Stimulated activated CD8-positive, alpha-beta memory T cell treated with anti-CD3 and anti-CD28 coated beads, Interleukin-7, amount 100 ng/mL, for 1 hour (primary cell): ENCODE measurements at places on chromosomes 6 and 20.

DNA sequence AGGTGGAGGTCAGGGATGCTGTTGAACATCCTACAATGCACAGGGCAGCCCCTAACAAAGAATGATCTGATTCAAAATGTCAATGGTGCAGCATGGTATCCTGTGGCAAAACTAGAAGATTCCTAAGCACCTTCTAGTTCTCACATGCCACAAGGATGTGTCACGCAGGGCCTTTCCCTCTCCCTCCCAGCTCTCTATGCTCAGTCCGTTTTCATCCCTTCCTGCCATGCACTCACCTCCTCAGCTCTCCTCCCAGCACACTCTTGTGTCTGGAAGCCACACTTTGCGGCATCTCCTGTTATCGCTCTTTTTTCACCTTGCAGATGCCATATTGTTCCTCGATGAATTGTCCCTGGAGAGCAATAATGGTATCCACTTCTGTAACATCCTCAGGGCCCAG is 263.4 kb downstream of the CDC5L start:
- DNase-seq: no peak

GRCh38 chr20:62058941-62059340 is 6.7 kb downstream of the TAF4 start:
- DNase-seq: no peak

DNA sequence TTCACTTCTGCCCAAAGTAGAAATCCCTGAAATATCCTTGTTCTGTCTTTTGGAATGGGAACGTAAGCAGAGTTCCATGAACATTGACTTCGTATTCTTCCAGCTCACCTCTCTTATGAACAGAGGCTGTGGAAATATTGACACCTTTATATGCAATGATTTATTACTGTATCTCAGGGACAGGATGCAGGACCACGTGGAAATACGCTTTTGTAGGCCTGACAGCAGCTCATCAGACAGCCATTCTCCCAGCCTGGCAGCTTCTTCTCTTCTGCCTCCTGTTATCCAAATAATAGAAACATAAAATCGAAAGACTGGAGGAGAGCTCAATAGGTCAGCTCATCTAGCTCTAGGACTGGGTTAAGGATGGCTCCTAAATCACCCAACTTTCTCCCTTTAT is 106.2 kb upstream of the DTNBP1 start:
- DNase-seq: no peak

- no peak for DNase-seq
These were observed 206.3 kb upstream of the RAB32 start for GRCh38 chr6:146337376-146337775.

- no peak for DNase-seq
These were observed 51.6 kb upstream of the FAM184A start for GRCh38 chr6:119129968-119130484.

DNA sequence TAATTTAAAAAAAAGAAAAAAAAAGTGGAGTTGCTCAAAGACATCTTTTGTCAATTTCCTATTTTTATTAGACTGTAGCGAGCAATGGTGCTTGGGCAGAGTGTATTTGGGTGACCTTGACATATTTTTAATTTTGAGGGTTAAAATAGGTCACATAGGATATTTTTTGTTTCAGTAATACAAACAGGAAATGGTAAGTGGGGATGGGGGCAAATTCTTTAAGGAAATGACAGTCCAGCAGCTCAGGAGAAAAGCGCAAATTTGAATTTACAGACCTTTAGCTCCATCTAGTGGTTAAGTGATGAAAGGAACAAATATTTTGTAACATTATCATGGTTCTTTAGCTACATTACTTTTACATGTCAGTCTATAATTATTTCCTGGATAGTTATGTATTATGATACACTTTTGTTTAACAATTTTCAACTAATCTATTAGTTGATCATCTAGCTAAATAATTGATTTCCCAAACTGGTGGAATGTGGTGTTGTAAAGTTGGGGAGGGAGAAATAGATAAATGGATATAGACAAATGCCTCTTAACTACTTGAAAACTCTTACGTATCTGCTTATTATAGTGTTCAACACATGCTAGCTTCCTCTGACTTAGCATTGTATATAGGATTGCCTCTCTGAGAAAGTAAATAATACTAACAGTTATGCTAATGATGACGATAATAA is 10.0 kb downstream of the CITED2 start:
- DNase-seq: no peak

DNA sequence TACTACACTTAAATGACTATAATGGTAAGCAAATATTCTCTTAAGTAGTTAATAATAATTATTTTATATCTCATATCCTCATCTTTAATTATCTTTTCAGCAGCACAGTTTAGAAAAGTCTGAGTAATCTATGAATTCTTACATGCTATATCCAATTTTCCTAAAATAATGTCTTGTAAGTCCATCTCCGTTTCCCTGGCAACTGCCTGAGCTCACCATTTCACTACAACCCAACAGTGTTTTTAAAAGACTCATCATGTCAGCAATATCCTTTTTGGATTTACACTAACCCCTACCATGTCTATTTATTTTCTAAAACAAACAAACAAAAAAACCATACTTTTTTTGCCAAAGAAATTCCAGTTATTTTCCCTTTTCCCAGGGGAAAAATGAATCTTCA is 859.6 kb downstream of the EYS start:
- no peak for DNase-seq

DNA sequence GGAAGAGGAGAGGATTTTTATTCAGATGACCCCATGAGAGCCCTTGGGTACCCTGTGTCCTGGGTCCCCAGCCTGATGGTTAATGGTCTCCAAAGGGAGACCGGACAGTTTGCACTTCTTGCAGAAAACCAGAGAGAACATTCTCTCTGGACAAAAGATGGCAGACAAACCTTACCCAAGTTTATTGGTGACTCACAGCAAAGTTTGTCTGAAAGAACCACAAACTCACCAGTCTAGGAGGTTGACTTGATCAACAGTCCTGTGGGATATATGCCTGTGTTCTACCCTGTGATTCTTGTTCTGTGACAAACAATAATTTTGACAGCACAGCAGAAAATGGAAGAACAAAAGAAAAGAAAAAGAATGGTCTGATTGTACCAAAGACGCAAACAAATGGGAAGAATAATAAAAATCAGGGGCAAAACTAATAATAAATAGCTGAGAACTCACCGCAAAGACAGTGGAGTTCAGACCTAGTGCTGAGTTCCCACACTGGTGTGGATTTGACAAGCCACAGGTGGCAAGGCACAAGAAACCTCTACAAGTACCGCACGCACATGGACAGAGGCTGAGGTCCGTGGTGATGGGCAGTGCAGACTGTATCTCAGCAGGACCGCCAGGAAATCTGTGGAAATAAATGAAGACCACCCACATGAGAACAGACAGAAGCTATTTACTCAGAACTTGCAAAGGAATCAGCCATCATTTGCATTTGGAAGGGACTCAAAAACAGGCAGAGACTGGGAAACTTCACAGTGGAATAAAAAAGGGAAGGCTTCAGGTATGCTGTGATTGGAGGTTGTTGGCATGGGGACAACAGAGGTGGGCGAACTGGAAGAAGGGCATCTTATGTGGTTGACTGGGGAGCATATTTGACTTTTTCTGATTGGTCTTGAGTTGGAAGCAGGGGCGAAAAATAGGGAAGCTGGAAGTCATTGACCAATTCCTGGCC is 246.3 kb upstream of the RNF24 start:
- DNase-seq: no peak
